ENCODE measurements at places on chromosomes 5 and 9.

- DNase-seq = no peak
Measured at GRCh38 chr9:25913806-25914205, 235.6 kb upstream of the TUSC1 start.

DNA sequence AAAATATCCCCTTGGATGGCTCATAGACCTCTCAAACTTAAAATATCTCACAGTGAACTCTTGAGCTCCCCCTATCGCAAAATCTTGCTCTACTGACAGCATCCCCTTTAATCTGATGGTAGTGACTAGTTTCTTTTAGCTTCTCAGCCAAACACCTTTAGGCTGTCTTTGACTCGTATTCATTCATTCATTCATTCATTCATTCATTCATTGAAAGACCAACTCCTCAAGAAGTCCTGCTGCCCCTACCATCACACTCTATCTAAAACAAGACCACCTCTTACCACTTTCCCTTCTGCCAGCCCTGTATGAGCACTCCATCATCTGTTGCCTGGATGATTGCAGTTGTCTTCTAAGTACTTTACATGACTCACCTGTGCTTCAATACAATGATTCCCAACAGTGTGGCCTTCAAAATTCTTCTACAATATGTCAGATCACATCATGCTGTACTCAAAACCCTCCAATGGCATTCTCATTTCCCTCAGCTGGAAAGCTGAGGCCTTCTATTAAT, 46.8 kb downstream of the ITGA2 start:
- no peak for DNase-seq

GRCh38 chr5:569868-570361, 42.2 kb upstream of the CEP72 start:
- DNase-seq = no peak

DNA sequence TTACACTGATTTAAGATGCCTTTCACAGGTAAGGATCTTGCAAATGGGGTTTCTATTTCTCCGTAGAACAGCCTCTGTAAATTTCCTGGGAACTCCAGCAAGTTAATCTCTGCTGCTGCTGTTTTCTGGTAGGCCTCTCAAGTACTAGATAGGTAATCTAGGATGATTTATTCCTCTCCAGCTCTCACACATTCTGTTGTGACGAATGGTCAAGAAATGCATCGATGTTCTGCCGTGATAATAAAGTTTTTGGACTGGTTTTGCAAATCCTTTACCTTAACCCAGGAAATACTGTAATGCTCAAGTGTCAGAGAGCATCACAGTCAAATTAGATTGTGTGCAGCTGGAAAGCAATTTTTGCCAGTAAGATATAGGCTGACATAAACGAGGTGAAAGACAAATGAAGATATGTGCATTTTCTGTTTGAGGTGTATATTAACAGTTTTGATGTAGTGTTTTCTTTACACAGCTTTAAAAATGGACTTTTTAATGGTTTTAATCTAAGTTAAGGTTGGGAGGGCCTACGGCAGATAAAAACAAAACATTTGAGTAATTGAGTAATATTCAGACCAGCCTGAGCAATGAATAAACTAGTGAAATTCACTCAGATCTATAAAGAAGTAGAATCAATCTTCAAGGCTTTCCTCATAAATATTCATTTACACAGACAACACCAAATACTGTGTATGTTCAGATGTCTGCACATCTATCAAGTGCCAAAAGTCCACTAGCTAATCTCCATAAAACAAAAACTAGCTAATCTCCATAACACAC, 300.6 kb upstream of the EDIL3 start:
- no peak for DNase-seq

- DNase-seq = no peak
Measured at GRCh38 chr5:5678909-5679308, 256.4 kb downstream of the ICE1 start.
